ENCODE measurements at places on chromosomes 12 and 14.
A peak's percentile ranks its signal among the peaks of the same experiment; 100 is the strongest.

GRCh38 chr12:92403210-92404175 lies 257.8 kb upstream of the BTG1 start:
- no peak for DNase-seq

- DNase-seq = no peak
Observed at GRCh38 chr14:71169861-71170260, 262.6 kb downstream of the PCNX1 start.

DNA sequence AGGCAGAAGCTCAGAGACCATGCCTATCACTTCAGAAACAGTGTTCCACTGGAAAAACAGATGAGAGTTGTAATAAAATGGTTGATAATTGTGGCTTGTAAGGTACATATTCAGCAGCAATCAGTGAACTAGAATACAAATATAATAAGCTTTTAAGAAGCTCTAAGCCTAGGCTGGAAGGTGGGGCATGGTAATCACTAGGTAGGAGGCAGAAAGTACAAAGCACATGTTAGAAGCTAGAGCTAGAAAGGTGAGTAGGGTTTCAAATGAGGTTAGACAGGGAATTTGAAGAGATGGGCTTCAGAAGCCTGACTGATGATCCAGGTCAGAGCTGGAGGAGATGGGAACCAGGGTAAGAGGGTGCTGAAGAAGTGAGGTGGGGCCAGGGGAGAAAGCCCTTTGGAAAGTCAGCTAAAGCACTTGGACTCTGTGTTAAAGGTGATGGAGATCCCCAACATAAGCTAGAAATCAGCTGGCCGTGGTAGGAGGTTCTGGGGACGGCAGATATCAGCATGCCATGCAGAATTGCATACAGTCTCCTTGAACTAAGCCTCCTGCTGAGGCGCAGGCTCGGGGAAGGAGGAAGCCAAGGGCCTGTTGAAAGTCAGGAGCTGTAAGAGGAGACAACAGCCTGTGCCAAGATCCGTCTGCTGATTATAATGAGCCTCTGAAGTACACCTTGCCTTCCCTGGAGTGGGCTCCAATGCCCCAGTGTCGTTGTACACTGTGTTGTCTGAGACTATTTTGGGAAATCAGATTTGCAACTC lies 659.4 kb downstream of the BCL11B start:
- no peak for DNase-seq

DNA sequence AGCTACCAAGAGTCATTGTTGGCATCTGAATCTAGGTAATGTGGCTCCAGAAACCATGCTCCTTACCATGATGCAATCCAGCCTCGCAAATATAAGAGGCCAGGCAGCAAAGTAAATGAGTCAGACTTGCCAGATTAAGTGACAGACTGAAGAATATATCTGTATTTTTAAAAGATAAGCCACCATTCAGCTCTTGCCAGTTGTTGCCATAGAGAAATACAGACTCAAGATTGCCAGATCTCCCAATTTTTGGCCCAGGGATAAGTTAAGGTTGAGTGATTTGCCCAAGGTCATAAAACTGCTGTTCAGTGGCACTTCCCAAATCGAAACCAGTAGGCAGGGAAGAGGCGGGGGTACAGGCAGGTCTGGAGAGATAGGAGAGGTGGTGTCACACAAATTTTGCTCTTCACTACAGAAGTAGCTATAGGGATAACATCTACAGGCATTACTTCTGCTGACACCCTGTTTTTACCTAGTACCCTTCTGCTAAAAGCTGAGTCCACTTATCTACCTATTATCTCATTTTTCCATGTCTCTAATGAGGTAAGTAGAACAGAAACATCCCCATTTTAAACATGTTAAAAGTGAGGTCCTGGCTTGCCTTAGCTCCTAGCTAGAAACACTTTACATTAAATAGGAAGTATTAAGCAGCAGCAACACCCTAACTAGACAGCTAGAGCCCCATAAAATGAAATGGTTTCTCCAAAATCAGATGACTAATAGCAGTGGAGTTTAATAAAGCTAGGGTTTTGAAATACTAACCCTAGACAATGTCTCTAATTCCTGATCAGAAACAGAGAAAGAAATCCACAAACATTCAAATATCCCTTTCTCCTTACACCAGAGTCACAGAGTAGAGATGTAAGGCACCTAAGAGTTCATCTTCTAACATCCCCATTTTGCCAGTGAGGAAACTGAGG lies 19.5 kb downstream of the DCAF5 start:
- no peak for DNase-seq

GRCh38 chr14:101559624-101560533 lies 1.4 kb upstream of the DIO3 start:
- DNase-seq = no peak

DNA sequence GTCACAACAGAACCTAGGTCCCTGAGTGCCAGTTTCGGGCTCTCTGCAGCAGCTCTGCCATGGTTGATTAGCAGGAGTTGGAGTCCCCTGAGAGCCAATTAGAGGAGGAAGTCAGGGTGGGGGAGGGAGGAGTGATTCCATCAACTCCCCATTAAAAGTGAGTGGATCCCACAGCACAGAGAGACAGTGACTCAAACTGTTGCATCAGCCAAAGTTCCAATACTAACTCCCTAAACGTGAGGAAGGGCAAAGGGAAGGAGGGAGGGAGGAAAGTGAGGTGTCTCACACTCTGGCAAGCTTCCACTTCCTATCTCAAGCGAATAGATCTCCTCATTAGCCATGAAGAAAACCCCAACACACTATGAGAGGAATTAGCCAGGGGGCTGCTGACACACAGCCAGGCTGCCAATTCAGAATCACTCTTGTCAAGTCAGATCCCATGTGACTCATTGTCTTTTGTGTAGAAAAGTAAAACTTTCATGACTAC lies 23.6 kb downstream of the OR11H4 start:
- DNase-seq = no peak

DNA sequence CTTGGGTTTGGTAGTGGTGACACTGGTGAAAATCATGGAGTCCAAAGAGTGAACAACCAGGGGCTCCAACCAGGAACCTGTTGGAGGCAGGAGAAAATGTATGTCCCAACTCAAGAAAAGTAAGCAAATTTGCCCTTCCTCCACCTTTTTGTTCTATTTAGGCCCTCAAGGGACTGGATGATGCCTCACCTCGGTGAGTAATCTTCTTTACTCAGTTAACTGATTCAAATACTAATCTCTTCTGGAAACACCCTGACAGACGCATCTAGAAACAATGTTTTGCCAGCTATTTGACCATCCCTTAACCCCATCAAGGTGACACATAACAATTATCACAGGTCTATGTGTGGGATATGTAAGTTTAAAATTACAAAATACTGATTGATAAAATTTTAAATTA lies 272.4 kb upstream of the FOXG1 start:
- no peak for DNase-seq

DNA sequence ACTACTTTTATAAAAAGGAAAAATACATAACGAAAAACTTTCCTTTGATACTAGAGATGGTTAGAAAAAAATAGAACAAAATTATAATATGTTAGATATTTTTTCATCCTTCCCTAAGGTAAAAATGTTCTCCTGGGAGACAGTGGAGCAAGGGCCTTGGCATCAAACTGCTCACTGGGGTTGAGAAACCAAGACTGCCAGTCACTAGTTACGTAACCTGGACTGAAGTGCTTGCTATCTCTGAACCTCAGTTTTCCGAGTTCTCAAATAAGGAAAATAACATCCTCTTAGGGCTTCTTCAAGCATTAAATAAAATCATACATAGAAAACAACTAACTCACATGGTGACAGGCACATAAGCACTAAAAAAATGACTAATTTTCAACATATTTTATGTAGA lies 48.2 kb upstream of the FRMD6 start:
- DNase-seq = no peak

DNA sequence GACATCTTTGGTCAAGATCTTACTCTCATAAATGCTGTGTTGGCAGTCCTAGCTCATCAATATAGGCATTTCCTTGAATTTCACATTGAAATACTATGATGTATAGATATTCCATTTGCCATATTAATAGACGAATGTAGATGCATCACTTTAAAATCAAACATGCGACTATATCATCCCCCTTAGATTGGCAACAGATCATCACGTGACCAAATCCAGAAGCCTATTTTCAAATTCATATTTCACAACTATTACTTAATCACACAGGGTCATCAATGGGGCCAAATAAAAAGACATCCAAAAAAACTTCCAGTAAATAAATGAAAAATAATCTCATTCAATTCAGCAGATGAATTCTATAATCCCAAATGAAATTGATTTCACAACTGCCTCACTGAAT lies 15.3 kb downstream of the LMO3 start:
- no peak for DNase-seq

DNA sequence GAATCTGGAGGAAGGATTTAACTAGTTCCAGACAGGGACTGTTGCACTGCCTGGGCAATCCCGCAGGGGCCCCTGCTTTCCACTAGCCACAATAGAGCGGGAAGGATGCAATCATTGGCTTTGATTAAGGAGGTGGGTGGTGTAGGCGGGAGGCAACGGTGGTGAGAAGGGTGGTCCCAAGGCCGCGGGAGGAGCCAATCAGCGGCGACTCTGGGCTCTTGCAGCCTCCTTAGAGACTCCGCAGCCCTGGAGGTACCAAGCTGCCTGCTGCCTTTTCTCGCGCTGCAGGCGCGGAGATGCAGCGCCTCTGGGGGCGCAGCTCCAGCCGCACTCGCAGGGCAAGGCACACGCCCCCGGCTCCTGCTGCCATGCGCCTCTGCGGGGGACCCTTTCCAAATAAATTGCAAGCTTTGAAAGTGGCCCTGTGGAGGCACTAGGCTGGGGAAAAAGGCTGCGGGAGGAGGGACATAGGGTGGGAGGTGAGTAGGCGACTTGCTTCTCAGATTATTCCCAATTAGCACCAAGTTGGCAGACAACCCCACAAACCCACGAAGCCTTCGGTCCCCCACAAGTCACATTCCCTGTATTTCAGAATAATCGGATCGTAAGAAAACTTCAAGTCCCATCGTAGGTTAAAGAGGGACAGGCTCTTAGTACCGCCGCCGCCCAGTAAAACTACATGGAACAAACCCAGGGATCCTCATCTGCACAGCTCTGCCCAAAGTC lies 858 bp upstream of the KCNA1 start:
- no peak for DNase-seq

DNA sequence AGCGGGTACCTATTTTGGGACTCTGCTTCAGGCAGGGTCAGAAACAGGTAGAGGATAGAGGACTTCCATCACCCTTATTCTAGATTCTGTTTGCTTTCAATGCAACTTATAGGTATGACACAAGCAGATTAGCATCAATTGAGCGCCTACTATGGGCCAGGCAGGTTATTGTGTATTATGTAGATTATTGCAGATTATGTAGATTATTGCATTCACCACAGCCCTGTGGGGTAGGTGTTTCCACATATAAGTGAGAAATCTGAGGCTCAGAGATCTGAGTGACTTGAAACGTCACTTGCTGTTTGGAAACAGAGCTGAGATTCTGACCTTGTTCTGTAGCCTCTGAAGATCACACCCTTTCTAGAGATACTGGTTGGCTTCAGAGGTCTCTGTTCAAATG lies 25.7 kb upstream of the SERPINA4 start:
- DNase-seq = no peak

DNA sequence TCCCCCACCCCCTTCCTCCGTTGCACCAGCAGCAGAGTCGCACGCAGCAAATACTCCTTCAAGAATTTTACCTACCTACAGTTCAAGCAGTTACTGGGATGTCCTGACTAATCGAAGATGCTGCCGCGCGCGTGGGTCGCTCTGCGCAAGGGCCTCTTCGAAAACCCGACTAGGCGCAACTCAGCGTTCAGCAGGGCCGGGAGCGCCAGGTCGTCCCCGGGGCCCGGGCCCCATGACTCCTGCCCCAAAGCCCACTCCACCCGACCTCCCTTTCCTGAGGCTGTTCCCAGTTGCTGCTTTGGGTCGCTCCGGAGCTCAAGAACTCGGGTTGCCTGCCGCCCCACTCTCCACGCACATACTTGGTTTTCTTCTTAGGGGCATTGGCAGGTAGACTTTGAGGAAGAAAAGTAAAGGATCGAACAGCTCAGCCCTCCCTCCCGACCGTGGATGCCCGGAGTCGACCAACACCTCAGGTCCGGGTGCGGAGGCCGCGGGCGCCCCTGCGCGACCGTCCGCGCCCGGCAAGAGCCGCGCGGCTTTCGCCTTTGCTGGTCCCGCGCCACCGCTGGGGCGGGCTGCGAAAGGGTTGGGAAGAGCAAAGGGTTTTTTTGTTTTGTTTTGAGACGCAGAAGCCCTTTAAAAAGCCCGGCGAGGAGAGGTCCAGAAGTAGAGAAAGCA lies 1.9 kb downstream of the BMP4 start:
- DNase-seq = peak; percentile 30

- no peak for DNase-seq
Observed at GRCh38 chr12:1666685-1667162, 24.1 kb upstream of the ADIPOR2 start.

DNA sequence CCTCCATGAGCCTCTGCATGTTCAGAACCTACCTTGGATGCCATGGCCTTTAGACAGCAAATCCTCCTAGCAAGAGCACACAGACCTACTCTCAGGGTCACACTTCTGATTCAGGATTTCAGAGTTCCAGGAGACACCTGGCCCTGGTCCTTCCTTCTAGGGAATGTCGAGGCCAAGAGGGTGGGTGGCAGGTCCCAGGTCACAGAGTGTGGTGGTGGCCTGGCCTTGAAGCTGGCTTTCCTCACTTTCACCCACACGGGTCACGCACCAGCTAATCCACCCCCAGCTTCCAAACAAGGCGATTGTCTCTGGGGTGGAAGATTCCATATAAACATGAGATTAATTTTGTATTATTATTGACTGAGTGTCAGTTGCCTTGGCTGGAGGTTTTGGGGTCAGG lies 328.3 kb upstream of the RTL1 start:
- DNase-seq = no peak

- no peak for DNase-seq
Observed at GRCh38 chr12:68175557-68176061, 16.1 kb upstream of the IFNG start.

GRCh38 chr14:52069307-52070050 lies 620 bp upstream of the NID2 start:
- no peak for DNase-seq

DNA sequence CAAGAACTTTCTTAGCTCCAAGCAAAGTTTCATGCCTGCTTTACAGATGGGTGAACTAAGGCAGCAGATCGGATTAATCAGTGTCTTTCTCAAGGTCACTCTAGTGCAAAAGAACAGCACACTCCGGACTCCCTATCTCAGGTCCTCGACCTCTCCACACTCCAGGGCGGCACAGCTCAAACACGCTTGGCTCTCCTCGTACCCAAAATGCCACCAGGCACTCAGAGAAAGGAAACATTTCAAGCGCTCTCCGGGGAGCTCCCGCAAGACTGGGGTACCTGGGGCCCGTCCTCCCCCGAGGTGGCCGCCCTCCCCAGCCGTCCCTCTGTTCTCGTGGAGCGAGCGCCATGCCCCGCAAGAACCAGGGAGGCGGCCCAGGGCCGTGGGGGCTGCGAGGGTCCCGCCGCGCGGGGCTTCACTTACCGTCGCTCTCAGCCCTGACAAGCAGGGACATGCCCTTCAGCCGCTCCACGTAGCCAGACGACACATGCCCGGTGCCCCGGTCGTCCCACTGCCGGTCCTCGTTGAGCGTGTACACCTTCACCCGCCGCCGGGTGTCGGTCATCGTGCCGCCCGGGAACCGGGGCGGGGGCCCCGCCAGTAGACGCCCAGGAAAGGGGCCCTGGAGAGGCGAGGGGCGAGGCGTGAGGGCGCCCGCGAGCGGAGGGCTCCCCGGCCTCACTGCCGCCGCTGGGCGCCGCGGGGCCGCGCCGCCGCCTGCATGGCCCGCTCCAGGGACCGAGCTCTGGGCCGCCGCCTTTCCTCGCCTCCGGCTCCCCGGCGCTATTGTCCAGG lies 830 bp downstream of the PPP4R3A start:
- no peak for DNase-seq

GRCh38 chr14:35438910-35439713 lies 34.6 kb upstream of the NFKBIA start:
- DNase-seq = no peak
